Inflammatory macrophage treated with lipopolysaccharide for 1 hour (primary cell): ENCODE measurements at places on chromosomes 4 and X.

DNA sequence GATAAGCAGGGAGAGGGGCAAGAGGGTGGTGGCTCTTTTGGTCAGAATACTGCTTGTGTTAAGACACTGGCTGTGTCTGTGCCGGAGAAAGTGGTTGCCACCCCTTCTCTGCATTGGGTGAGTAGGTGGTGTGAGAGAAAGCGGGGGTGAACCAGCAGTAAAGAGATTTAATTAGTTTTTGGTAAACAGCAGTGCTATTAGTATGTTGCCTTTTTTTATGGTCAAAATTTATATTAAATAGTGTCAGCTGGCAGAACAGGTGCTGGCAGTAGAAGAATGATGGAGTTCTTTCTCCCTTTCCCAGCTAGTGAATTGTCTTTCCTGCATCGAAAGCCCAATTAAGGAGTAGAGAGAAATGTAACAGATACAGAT lies 181.6 kb downstream of the LARP7 start:
- DNase-seq = peak; percentile 17

DNA sequence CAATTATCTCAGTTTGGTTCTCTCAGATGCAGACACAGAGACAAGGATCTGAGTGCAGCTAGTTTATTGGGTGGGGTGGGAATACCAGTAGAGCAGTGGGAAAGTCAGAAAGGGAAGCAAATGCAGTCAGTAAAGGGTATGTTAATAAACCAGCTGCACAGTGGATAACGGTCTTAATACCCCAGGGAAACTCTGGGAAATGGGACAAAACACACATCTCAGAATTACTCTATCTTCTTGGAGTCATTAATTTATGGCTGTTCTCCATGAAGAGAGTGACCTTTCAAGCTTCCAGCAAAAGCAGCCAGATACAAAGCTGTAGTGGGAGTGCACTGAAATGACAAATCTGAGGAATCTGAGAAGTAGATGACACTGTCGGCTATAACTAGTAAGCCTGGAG lies 73.3 kb upstream of the NALF2 start:
- no peak for DNase-seq

- peak; percentile 47 for DNase-seq
Observed at GRCh38 chr4:42637867-42638266, 19.0 kb downstream of the ATP8A1 start.

DNA sequence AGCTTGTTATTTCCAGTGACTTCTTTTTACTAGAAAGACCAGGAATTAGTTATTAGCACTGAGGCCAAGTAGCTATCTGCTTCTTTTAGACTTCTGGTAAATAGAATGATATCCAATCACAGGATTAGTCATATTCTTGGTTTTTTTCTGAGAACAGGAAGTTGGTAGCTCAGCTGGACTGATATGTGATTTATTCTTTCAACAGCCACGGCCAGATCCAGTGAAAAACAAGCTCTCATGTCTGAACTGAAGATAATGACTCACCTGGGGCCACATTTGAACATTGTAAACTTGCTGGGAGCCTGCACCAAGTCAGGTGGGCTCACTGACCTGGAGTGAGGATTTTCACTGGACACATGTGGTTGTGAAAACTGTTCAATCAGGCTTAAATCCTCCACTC lies 48.6 kb downstream of the PDGFRA start:
- DNase-seq = peak; percentile 49

GRCh38 chr4:128572778-128573241 lies 236.7 kb upstream of the JADE1 start:
- DNase-seq = no peak

GRCh38 chr4:79235095-79235494 lies 90.8 kb downstream of the NAA11 start:
- DNase-seq = no peak
